ENCODE measurements at places on chromosomes 2 and 18.
A peak's percentile ranks its signal among the peaks of the same experiment; 100 is the strongest.

DNA sequence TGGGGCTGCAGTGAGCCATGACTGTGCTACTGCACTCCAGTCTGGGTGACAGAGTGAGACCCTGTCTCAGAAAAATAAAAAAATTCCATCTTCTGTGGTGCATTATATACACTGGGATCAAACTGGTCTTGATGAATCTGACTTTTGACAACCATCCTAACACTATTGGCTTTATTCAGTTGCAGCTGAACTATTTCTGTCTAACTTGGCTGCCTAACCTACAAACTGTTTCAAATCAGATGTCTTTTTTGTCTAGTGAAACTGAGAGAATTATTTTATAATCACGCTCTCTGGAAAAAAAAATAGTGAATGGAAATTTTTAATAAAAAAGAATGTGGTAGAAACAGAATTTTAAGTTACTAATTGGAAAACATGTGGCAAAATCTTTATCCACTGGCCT lies 15.0 kb downstream of the CTLA4 start:
- DNase-seq = no peak

DNA sequence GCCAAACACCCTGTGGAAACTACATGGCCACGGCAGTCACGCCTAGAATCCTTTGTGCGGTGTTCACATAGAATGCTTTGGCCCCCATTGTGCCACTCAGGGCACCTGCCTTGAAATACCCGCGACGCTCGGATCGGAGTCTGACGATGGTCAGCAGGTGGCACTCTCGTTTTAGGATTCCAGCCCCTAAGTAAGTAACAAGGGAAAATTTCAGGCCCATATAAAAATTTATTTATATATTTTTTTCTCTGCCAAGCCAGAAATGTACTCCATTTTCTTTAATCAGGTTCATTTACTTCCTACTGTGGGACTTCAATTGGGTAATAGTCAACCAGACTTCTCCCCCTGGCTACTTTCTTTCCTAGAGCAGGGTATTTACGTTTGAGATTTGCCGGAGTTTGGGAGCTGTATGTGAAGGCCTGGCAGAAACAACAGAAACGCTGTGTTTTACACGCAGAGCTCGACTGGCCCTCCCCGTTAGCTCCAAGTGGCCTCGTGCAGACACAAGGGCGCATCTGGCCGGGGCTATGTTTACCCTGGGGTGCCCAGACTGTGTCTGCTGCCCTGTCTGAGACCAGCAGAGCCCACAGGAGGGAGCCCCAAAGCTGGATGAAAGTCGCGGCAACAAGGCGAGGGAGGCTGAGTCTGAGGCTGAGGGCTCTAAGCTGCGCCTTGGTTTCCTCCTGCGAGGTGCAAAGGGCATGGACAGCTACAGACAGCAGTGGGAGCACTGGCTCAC lies 41.6 kb downstream of the LRRC30 start:
- peak; percentile 90 for DNase-seq

DNA sequence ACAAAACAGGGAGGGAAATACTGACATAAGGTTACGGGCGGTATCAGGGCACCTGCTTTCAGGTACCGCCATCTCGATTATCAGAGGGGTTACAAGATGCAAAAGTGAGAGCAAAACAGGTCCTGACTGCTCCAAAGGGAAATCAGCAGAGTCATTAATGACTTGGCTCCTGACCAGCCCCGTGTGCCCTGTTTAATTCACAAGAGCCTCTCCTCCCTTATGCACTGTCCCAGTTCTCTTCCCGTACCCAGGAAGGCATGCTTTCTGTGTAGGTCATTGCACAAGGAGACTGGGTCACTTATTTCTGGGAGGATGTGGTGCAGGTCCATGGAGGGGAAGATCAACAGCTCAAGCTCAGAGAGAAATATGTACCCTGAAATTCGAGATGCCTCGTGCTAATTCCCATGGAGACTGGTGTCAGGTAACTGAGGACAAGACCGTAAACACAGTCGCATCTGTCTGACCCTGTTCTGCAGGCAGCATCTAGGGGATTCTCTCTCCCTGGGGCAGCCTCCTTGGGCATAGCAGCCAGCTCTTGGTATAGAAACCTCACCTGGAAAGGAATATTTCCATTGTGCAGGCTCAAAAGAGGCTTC lies 79.9 kb downstream of the HNRNPLL start:
- DNase-seq = peak; percentile 34

GRCh38 chr2:114579542-114579941 lies 137.1 kb downstream of the DPP10 start:
- no peak for DNase-seq

- peak; percentile 47 for DNase-seq
Measured at GRCh38 chr2:237474931-237475703, 11.9 kb upstream of the MLPH start.

DNA sequence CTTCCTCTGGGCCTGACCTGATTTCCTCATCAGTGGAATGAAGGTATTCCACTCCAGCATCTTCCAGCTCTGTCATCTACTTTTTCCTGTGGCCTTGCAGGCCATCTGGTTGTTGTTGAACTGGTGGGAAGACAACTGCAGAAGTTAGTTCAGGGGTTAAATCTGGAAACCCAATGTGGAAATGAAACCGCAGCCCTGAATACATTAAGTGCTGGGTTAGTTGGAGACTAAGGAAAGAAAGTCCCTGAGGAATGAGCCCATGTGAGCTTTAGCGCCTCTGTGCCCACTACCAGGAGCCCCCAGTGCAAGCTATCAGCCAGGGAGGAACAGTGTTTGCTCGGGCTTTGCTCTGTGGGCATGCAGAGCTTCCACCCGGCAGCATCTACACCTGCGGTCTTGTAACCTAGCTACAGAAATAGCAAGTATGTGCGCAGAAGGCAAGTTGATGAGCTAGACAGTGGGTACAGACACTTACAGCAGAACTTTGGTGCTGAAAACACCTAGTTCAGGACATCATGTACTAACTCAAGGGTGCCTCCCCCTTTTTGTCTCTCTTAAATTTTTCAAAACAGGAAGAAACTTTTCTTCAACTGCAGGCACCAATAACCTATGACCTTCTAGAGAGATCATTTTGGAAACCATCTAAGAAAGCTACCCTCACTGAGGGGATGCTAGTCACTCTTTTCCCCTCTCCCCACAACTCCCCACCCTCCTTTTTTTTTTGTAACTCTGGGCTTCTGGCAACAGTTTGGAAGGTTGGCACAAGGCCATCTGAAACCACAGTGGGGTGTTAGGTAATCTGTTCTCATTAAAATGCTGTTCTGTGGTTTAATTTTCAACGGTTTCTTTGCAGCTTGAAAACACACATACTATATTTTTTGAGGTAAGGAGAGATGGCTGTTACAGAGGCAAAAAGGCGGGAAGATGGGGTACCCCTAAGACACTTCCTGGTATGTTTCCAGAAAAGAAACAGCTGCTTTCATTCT lies 18.3 kb upstream of the CXCR4 start:
- DNase-seq = no peak

- no peak for DNase-seq
Measured at GRCh38 chr18:8471372-8471771, 137.9 kb upstream of the RAB12 start.

- DNase-seq = no peak
Measured at GRCh38 chr2:176583607-176584006, 314.4 kb downstream of the MTX2 start.

GRCh38 chr18:63909870-63910269 lies 2.1 kb downstream of the SERPINB10 start:
- DNase-seq = no peak

- DNase-seq = no peak
Measured at GRCh38 chr18:2627821-2628276, 27.7 kb upstream of the SMCHD1 start.

DNA sequence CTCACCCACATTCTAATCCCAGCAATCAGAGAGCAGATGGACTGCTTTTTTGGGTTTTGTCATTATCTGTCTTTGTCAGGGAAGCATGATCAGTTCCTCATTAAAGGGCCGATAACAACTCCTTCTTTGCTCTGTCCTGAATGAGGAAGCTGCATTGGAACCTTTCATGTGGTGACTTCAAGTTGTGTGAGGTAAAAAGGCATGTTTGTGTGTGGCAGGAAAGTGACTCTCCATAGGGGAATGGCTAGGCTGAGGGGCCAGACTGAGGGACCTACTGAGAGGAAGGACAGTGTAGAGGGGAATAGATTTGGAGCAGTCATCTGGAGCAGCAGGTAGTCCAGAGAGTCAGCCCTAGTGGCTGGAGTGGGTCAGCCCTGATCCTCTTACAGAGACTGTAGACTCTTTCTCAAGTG lies 23.6 kb upstream of the LRRTM1 start:
- DNase-seq = no peak

- DNase-seq = no peak
Measured at GRCh38 chr2:20172273-20173055, 52.5 kb downstream of the SDC1 start.

- DNase-seq = no peak
Measured at GRCh38 chr2:107305966-107306365, 420.0 kb upstream of the ST6GAL2 start.

GRCh38 chr18:13481820-13482617 lies 244.3 kb downstream of the FAM210A start:
- DNase-seq = no peak

GRCh38 chr2:232236200-232236599 lies 142.4 kb upstream of the ALPP start:
- DNase-seq = peak; percentile 30

DNA sequence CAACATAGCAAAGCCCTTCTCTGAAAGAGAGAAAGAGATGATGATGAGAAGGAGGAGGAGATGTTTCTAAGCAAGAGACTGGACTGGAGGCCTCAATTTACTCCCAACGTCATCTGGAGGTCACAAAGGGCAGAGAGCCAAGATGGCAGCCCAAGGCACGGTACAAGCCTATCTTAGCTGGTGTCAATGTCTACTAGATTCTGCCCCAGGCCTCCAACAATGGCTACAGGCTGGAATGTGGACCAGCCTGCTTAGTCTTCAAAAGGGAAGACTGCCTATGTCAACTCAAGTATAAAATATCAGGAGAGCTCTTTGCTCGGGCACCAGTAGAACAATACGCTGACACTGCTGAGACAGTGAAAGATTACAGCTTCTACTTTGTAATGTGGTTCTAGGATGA lies 6.7 kb upstream of the SLC4A5 start:
- DNase-seq = no peak

DNA sequence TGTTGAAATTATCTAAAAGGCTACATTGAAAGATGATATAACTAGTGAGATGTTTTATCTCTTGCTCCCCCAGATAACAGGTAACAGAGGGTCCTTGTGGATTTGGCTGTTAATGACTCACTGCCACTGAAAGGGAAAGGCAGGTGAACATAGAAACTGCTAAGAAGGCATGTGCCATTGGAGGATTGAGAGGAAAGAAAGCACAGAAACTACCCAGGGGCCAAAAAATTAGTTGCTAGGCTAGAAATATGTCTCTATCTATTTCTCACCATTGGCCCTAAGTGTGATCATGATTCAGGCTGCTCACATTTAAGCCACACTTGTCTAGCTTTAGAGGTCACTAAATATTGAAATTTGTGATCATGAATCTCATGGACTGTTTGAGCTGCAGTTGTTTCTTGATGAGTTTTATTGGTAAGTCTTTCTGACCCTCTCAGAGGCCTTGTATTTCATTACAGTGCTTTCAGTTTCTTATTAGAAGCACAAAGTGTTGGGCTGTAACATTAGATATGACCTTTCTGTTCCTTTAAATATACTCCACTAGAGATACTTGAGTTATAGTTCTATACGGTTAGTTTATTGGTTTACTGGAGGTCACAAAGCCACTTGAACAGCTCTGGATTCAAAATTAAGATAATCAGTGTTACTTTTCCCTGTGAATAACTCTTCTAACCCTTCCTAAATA lies 26.2 kb downstream of the NAB1 start:
- DNase-seq = no peak

GRCh38 chr2:121408641-121409040 lies 122.0 kb upstream of the RNU4ATAC start:
- no peak for DNase-seq
